ENCODE measurements at places on chromosomes 7 and 10. TPM values are rescaled to one million over a fixed set of nuclear protein-coding genes. Genes with fewer than 3 reads are reported as not detected.

The PLA2G12B gene
- total RNA-seq = not detected

The KLF14 gene
- not detected for total RNA-seq

The GPR26 gene
- not detected for total RNA-seq

The PODXL gene
- 0.71 TPM for total RNA-seq

The MORN4 gene
- 2.2 TPM for total RNA-seq

The LRMDA gene
- not detected for total RNA-seq

The LDB3 gene
- not detected for total RNA-seq

The APBB1IP gene
- total RNA-seq = 40.0 TPM

The FAM25G gene
- total RNA-seq = not detected

The SAMD9 gene
- 8.6 TPM for total RNA-seq

The AFAP1L2 gene
- total RNA-seq = 3.9 TPM

The NPFFR1 gene
- total RNA-seq = not detected

The SHTN1 gene
- total RNA-seq = 0.07 TPM

The OR13A1 gene
- not detected for total RNA-seq

The RNLS gene
- 2.4 TPM for total RNA-seq

The DPP6 gene
- not detected for total RNA-seq

The SLC39A12 gene
- total RNA-seq = not detected

The SCIN gene
- total RNA-seq = not detected

The SORBS1 gene
- 0.66 TPM for total RNA-seq

The WNT8B gene
- total RNA-seq = 0.43 TPM

The MUC3A gene
- not detected for total RNA-seq

The ARHGEF5 gene
- 9.4 TPM for total RNA-seq

Measured in activated CD4-positive, alpha-beta T cell treated with anti-CD3 and anti-CD28 coated beads, Interleukin-2, amount 10 ng/mL, durations not matched to agents 24 days and 14 days (primary cell).